Mucosa of descending colon (tissue), 3 donors: ENCODE measurements at places on chromosomes 12 and 14. TPM values are rescaled to one million over a fixed set of nuclear protein-coding genes. Genes with fewer than 3 reads are reported as not detected.

CIROP gene
- total RNA-seq = not detected

ANKS1B gene
- total RNA-seq = 2.3 TPM

ZDHHC22 gene
- total RNA-seq = not detected

ARID2 gene
- 46.4 TPM for total RNA-seq

AGAP2 gene
- total RNA-seq = 2.2 TPM

EFS gene
- total RNA-seq = 16.6 TPM

SLCO1B1 gene
- not detected for total RNA-seq

- no peak for DNase-seq
Measured at GRCh38 chr12:25714198-25714984, 161.3 kb upstream of the LMNTD1 start.

GRCh38 chr12:6899837-6900519 lies 4.6 kb upstream of the LRRC23 start:
- DNase-seq = peak; percentile 89

GRCh38 chr12:110658878-110659277 lies 30.0 kb downstream of the HVCN1 start:
- no peak for DNase-seq

- DNase-seq = no peak
Measured at GRCh38 chr12:27355979-27356378, 23.3 kb downstream of the BMAL2 start.

DNA sequence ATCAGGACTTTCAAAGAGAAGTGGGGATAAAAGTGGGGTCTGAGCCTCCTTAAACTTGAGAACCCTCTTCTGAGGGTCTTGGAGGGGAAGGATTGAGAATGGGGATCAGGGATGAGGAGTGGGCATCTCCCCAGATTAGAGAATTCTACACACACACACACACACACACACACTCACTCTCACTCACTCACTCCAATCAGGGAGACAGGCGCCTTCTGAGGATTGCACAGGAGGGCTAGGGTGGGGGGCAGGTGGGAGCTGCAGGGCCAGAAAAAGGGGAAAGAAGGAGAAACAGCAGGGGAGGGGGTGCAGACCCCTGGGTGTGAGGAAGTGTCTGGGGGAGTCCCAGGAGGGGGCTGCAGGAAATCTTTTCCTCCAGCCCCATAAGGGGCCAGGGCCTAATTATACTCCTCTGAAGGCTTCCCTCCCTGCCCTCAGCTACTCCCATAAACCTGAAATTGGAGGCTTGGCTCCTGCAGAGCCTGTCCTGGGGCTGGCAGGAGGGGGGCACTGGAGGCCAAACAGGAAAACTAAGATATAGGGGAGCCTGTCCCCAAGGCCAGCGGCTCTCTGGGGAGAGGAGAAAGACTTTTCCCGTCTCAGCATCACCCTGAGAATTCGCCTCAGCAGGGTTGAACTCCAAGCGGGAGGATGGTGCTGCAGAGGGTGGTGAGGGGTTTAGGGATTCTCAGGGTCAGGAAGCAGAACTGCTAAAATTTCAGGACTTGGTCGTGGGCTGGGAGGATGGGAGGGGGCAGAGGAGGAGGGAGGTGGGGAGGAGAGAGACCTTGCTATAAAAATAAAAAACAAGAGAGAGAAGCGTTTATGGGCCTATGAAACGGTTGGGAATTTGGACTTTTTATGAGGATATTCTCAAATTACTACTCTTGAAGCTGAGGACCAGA lies 1.6 kb downstream of the HOXC9 start:
- no peak for DNase-seq

DNA sequence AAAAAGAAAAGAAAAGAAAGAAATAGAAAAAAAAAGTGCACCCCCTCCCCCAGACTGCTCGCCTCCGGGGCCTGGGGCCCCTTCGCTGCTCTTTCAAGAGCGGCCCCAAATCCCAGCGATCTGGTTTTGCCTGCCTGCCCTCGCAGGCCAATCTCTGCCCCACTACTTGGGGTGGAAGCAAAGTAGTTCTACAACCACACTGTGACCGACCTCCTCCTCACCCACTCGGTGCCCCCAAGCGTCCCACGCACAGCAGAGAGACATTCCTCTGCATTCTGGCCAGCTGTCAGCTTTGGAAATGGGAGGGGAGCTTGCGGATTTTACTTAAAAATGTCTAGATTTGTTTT lies 2.4 kb upstream of the TBX3 start:
- no peak for DNase-seq

DNA sequence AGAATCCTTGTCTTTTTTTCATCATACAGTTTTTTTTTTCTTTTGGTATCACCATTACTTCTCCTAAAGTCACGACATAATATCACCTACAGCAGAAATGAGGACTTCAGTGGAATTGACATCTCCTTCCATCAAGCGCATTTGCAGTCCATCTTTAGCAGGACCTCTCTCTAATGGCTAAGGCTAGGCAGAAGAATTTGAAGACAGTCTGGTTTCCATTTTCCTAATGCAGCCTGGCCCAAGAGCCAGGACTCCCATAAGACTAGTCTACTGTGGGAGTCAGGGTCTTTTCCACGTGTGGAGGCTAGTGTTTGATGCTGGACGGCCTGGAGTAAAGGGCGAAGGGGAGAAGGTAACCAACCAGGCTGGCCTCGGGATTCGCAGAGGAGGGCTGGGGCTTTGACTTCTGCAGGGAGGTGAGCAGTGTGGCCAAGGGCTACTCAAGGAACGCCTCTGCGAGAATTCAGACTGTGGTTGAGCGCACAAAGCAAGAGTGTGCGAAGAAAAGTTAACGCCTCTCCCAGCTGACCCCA lies 769 bp upstream of the ZNF740 start:
- DNase-seq = no peak

DNA sequence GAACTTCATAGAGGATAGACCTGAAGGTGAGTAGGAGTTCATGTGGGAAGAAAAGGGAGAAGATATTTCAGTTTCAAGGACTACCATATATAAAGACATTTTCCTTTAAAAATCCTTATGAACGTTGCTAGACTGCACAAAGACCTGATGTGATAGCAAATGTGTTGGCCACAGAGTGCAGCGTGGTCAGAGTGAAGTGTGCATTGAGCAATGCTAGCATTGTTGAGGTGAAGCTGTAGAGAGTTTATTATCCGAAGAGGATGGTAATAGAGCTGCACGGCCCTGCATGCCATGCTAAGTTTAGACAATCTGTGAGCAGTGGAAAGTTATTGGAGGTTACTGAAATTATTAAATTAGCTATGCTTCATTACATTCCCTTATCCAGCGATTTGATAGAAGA lies 413.0 kb downstream of the CCDC91 start:
- no peak for DNase-seq

DNA sequence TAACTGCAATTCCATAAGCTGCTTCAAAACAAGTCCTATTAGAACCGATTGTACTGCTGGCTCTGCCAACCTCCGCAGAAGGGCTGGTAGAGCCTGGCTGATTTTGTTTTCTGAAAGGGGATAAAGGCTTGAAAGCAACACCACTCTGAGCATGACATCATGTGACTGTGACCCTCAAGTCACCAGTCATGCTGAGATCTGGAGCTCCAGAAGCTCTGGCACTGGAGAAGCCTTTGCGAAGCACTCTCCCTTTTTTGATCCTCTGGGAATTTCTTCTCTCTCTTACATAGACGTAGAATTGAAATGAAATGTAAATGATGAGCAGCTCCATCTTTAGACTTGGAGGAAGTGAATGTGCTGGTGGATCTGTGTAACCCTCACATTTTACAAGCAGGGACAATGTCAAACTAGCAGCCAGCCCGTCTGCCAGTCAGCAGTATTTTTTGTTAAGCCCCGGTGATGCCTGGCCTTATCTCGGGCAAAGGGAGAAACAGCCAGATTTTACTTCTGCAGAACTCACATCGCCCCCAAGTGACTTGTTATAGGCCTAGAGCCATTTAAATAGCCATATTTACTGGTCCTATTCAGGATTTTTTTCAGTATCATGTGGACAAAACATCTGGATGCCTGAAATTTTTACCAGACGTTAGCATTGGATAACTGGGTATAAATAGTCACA lies 112.1 kb upstream of the NPAS3 start:
- no peak for DNase-seq

GRCh38 chr14:94113908-94114588 lies 3.5 kb downstream of the IFI27 start:
- no peak for DNase-seq

GRCh38 chr14:21428930-21429329 lies 27.0 kb downstream of the CHD8 start:
- DNase-seq = peak; percentile 15

GRCh38 chr14:89237921-89238529 lies 179.0 kb downstream of the FOXN3 start:
- DNase-seq = no peak

DNA sequence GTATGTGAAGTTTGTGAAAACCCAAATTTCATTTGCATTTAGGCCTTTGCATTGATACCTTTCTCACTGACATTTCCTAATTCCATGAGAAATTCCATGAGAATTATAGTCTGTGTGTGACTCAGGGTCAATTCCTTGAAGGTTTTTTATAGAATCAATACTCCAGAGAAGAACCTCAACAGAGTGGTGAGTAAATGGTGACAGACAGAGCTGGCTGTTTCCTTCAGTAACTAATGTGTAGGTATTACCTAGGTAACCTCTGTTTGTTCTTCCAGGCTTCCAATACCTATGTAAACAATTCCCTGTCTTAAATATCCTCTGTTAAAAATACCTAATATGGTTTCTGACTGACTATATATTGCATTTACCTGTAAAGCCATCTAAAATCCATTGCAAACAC lies 117.0 kb downstream of the TTC8 start:
- DNase-seq = no peak

DNA sequence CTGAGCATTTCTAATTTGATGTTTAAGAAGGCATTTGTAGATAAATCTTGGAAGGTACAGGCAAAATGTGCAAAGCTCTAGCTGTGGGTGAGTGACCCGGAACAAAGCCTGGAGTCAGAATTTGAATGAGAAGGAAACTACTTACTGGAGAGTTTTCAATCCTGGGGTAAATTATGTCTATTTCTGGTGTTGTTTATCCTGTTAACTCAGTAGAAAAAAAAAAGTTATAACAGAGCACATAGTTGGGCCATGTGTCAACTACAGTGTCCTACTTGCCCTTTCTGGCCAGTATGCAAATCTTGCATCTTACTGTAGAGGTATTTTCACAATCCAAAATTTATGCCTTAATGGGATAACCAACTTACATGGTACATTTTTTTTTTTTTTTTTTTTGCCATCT lies 182.3 kb downstream of the SYNE2 start:
- DNase-seq = no peak

- no peak for DNase-seq
Measured at GRCh38 chr12:132662901-132663755, 24.0 kb downstream of the POLE start.

DNA sequence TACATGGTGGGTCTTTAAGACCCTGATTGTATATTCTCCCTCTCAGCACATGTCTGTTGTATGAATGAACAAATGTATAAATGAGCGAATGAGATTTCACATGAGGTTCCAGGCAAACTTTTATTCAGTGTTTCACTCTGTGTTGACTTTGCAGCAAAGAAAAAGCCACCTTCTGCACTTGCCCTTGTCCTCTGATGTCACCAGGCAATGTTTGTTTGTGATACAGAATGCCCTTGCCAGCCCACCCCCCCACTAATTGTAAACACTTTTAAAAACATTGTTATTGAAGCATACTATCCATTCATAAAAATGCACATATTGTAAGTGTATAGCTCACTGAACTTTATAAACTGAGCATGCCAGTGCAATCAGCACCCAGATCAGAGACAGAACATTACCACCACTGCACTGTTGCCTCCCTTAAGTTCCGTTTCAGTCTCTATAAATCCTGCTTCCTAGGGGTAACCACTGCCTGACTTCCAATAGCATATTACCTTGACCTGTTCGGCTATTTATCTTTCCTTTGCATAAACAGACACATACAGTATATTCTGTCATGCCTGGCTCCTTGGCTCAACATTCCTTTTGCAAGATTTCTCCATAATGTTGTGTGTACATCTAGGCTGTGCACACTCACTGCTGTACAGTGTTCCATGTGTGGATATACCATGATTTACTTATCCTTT lies 11.3 kb upstream of the LTA4H start:
- no peak for DNase-seq

- no peak for DNase-seq
Measured at GRCh38 chr12:101042211-101042610, 167.8 kb downstream of the SLC5A8 start.

DNA sequence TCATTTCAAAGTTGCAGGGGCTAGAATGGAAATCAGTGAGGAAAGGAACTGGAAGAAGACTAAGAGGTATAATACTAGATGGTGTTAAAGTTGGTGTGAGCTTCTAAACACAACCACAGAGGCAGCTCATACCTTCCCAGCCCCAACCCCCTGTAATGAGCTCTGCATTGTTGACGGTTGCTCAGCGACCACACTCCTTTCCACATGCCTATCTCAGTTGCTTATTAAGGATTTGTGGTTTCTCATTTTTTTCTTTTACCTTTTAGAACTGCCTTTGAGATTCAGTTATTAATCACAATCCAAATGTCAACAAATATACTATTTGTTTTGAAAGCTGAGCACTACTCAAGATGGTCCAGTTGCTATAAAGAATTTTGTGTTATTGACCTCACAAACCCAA lies 62.1 kb upstream of the KIF21A start:
- no peak for DNase-seq

DNA sequence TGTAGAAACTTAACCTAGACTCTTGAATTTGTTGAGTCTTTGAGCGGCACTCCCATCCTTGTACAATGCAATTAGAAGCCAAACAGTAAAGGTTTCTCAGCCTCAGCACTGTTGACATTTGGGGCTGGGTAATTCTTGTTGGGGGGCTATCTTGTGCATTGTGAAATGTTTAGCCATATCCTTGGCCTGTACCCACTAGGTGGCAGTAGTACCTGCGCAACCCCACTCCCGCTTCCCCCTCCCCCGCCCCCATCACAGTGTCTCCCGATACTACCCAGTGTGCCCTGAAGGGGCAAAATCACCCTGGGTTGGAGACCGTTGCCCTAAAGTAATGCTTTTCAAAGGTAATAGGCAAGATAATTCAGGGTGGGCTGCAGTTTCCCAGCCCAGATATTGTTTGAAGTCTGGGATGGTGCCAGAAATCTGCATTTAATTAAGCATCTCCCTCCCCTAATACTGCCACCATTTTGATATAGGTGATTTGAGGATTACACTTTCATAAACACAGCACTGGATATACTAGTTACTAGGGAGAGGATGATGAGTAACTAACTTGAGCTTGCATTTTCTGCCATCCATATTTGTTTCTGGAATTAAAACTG lies 1.8 kb downstream of the COX6A1 start:
- peak; percentile 44 for DNase-seq

DNA sequence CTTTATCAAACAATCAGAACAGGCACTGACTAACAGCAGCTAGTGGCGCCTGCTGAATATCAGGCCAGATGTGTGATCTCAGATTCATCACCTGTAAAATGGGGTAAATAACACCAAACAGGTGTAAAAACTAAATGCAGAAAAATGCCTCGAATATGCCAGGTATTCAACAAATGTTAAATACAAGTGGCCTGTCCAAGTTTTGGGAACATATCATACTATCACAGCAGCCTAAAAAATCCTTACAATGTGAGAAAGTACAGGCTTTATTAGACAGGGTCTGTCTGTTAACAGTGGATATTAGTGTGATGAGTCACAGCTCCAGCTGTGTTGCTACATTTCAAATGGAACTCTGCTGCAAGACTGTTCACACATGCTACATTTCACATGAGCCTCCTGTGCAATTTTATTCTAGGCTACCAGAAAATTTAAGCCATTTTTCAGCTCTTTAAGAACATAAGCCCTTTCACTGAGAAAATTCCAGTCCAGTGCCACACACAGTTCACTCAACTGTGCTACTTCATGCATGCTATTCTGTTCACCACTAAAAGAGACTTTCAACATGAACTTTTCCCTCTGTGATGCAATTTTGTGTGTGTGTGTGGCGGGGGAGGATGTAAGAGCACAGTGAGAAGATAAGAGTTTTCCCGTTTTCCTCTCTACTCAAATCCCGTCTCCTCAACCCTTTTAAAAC lies 56.7 kb downstream of the MSRB3 start:
- DNase-seq = peak; percentile 3

- DNase-seq = no peak
Measured at GRCh38 chr14:51302295-51303030, 62.4 kb downstream of the TMX1 start.
